ENCODE measurements at places on chromosomes 11 and 22.

- DNase-seq: no peak
Observed at GRCh38 chr22:48729499-48730171, 1098.0 kb downstream of the BRD1 start.

GRCh38 chr22:20542736-20543135 is 35.3 kb downstream of the MED15 start:
- no peak for DNase-seq

DNA sequence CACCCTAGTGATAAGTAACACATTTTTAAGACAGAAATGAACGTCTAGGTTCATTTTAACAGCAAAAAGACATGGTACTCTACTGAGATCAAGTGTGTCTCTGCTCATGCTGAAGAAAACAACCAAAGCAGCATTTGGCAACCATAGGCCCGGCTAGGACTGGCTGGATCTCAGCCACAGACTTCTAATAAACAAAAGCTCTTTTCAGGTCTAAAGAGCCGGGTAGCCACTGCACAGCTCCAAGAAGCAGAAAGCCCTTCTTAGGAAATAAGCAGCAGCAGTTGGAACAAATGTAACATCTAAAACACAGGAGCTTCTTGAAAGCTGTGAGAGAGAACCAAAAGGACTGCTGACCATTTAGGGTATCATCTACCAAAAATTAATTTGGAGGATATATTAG is 37.6 kb downstream of the PITPNB start:
- no peak for DNase-seq

GRCh38 chr11:134120921-134121526 is 52.2 kb downstream of the JAM3 start:
- DNase-seq: no peak

DNA sequence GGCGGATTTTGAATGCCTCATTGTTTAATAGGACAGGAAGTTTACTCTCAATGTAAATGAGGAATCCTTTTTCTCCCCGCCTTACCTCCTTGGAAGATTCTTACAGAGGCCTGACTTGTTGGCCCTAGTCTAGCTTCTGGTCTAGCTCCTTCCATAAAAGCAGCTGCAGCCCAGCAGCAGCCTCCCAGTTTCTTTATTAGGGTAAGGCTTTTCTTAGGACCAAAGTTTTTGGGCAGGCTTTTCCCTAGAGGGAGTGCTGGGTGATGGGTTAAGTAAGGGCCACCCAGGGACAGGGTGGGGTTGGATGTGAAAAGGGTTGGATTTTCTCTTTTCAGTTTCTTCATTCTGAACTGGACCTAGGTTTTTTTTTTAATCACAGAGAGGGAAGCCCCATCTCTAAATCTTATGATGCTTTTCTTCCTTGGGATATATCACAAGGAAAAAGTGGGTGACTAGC is 49.7 kb downstream of the LIF start:
- no peak for DNase-seq

DNA sequence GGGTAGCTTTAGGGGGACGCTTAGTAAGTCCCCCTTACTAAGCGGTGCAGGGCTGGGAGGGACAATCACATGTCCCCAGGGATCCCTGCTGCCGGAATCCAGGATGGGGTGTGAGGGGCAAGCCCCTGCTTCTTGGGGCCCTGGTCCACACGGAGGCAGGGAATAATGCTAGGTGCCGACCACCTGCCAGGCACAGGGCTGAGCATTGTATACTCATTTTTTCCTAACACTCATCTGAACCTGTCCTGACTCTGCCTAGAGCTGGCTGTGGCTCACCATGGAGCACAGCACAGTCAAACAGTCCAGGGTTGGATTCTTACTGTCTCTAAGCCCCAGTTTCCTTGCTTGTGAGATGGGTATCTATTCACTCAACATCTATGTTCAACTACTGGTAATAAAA is 1.4 kb upstream of the LTBP3 start:
- DNase-seq: no peak

- DNase-seq: no peak
Observed at GRCh38 chr11:126655807-126656128, 300.3 kb downstream of the ST3GAL4 start.

- no peak for DNase-seq
Observed at GRCh38 chr11:65798882-65799281, 12.0 kb downstream of the OVOL1 start.

DNA sequence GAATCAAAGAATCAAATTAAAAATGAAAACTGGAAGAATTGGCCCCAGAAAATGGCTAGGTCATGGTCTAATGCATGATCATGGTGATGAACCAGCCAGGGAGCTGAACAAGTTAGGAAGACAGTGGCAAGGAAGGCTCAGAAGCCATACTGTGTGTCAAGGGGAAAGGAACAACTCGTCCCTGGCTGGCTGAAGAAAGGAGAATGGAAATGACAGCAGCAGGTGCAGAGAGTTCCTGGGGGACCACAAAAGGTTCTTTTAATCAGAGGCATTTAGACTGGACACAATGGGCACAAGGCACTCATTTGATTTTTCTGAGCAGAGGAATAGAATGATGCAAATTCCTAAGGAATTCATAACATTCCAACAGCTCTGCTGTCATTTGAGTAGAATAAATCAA is 209.9 kb downstream of the LARGE1 start:
- no peak for DNase-seq

DNA sequence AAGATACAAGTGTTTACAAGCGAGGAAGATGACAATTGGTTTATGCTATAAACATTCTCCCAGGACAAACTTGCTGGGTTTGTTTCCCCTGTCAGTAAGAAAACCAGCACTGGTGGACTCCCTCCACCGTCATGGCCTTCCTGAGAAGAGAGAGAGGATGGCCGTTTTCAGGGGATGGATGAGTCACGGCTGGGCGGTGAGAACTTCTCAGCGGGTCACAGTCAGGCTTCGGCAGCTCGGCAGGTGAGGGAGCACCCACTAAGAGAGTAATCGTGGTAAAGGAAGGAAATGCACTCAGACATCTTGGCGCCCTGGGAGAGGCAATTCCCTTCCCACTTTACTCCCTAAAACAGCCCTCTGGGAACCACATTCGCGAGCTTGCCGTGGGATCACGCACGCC is 83.9 kb downstream of the NCAM1 start:
- no peak for DNase-seq

DNA sequence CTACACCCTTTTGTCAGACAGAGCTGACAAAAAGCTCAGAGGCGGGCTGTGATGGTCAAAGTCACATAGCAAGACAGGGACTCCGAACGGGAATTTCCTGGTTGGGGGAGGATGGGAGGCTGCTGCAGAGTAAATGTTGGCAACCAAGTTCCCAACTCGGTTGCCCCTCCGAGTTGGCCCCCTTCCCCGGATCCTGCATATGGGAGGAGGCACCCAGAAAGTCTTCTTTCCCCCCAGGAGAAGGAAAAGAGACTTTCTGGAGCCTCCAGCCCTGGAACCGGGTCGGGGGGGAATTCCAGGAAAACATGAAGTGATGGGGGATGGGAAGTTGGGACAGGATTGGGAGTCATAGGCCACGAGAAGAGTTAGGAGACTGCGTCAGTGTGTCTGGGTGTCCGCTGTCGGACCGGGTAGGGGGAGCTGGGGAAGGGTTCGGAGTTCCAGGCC is 614 bp downstream of the SELENOM start:
- DNase-seq: no peak

DNA sequence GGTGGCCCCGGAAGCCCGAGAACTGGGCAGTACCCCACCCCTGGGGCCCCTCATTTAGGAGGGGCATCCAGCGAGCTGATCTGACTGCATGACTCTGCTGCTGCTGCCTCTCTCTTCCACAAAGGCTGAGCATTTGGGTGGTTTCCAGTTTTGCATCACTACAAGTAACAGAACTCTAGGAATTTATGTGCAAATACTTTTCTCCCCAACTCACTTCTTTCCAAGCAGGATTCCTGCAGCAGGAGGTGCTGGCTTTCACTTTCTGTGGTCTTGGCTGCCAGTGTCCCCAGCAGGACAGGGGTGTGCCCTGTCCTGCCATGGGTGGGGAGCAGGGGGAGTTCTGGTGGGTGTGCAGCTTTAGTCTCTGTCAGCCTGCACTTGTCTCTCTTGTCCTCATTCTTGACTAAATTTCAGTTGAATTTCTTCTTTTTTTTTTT is 21.2 kb downstream of the UPB1 start:
- no peak for DNase-seq

DNA sequence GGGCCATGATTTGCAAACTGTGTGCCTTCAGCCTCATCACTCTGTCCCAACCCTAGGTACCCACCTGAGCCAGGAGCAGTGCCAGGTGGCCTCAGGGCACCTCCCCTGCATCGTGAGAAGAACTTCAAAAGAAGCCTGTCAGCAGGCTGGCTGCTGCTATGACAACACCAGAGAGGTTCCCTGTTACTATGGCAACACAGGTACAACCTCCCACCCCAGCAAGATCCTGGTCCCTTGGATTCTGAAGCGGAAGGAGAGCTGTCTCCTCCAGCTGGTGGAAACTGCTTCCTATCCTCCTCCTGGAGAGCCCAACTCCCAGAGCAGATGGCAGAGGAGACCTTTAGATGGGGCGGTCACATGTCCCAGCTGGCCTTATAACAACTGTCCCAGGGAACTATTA is 2.9 kb downstream of the ZP1 start:
- no peak for DNase-seq

DNA sequence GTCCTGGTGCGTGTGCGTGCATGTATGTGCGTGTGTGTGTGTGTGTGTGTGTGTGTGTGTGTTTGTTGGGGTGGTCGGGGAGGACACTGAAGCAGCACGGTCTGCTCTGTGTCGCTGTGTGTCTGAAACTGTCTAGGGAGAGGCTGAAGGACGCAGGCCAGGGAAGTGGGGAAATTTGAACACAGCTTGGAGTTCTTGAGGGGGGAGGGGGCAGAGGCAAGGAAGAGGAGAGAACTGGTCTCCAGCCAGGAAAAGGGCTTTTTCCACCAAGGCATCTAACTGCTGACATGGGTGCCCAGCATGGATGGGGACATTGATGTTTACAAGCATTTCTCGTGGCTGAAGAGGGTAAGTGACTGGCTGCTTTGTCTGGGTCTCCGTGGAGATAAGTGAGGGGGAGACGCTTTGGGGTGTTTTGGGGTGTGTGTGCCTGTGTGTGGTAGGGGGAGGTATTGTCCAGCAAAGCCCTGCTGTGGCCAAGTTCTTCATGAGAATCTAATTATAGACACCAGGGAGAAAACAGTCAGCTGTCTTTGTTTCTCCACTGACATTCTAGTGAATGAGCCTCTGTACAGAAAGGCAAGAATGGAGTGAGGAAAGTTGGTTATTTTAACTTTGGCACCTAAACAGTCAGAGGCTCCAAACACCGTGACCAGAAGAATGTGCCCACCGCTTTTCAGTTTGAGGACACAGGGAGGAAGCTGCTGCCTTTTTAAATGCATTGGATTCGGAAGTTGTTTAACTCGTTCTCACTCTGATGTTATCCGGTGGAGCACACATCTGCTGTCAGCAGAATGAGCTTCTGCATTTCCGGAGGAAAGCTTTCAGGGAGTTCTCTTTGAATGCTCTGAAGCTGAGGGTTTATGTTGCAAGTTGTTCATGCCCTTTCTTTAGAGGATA is 63.7 kb downstream of the PPFIBP2 start:
- DNase-seq: no peak

DNA sequence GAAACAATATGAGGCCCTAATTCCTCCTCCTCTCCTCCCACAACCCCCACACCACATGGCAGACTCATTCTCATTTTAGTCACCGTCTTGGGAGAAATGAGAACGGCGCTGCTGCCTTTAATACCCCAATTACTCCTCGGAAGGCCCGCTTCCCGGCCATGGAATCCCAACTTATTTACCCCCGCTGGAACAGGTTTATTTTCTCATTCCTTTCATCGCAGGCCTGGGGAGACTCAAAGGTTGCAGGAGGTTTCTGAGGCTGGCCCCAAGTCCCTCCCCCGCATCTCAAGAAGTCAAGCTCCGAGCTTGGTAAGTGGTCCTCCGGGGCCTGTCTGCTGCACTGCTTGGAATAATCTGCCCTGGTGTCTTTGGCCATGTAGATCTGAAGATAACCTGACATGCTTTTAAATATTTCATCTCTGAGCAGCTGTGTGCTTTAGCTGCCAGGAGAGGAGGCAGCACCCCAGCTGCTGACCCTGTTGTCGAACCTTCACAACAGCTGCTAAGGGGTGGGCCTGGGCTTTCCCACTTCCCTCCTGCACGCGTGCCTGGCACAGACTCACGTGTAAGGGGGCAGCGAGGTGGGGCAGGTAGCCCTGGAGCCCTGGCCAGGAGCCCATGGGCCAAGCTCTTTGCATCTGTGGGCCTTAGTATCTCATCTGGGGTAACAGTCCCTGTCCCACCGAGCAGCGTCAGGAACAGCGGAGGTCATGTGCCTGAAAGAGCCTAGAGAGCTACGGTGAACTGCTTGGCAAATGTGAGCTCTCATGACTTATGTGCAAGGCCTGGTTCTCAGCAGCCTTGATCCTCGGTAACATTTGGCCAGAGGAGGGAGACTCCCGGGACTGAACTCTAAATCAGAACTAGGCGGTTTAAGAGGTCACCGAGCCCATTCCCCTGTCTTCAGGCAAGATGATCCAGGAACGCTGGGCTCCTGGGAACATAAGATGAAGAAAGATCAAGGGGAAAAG is 164.6 kb downstream of the ST3GAL4 start:
- DNase-seq: no peak

GRCh38 chr22:35726398-35726797 is 8.7 kb downstream of the APOL5 start:
- no peak for DNase-seq

- no peak for DNase-seq
Observed at GRCh38 chr11:112085822-112086421, 634 bp downstream of the TIMM8B start.

GRCh38 chr22:46798366-46799350 is 36.2 kb downstream of the TBC1D22A start:
- DNase-seq: no peak

DNA sequence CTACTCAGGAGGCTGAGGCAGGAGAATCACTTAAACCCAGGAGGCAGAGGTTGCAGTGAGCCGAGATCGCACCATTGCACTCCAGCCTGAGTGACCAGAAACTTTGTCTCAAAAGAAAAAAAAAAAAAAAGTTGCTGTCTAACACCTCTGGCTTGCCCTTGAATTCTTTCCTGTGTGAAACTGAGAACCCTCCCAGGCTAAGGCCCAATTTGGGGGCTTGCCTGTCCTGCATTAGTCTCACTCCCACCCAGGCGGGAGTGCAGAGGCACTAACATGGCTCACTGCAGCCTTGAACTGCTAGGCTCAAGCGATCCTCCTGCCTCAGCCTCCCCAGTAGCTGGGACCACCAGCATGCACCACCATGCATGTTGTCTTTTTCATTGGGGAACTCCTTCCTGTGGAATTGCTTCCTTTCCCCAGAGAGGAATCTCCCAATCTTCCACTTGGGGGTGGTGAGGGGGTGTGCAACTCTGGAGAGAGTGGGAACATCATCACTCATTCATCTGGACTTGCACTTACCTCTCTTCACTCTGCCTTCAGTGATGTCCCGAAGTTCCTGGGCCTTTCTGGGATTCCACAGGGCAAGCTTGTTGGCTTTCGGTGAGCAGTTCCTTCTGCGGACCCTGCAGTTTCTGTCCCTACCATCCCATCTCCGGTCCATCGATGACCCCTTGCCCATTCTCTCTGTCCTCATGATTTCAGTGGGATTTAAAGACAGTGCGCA is 62.1 kb upstream of the CREB3L1 start:
- no peak for DNase-seq
